ENCODE measurements at places on chromosomes 2 and 18.

DNA sequence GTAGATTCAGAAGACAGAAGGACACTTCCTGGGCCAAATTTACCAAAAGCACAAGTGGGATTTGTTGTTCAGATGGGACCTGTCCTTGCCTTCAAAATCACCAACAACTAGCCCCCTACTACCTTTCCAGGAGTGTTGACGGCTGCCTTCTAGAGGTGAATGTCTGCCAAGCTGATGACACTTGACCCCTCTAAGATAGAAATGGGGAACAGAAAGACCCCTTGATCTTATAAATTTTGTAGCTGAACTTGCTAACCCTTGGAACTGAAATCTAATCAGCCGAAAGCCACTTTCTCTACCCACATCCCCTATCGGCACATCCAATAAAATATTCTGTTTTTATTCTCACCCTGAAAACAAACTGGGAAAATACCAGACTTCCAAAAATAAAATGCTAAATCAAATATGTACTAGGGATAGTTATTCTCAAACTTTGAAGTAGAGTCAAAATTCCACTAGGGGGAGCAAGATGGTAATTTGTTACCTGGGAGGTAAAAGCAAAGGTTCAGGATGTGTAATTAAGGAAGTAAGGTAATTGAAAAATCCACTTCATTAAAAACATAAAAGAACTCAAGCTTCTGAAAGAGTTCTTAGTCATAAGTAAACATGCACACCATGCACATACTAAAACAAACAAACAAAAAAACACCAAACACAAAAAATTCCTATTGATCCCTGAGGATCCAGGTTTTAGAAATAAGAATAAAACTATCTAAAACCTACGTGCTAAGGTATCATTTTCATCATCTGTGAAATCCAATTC lies 119.2 kb downstream of the ANKRD44 start:
- DNase-seq: peak; percentile 24

DNA sequence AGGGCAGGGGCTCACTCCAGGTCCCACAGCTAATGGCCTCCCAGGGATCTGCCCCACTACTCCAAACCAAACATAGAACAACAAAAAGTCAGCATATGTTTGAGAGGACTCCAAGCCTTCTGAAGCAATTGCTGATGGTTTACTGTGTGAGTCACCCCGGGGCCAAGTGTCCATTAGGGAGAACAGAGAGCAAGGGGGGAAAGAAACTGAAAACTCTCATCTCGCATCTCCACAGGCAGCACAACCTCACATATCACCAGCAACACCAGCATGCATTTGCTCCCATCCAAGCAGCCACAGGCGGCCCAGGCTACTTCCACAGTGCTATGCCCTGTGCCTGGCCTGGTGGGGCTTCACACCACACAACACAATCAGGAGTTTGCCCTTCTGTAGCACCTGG lies 39.1 kb downstream of the CYRIA start:
- DNase-seq: peak; percentile 22

GRCh38 chr2:33134086-33134771 lies 187.5 kb downstream of the LTBP1 start:
- peak; percentile 99 for DNase-seq

GRCh38 chr2:235268535-235268934 lies 225.3 kb upstream of the AGAP1 start:
- peak; percentile 75 for DNase-seq

DNA sequence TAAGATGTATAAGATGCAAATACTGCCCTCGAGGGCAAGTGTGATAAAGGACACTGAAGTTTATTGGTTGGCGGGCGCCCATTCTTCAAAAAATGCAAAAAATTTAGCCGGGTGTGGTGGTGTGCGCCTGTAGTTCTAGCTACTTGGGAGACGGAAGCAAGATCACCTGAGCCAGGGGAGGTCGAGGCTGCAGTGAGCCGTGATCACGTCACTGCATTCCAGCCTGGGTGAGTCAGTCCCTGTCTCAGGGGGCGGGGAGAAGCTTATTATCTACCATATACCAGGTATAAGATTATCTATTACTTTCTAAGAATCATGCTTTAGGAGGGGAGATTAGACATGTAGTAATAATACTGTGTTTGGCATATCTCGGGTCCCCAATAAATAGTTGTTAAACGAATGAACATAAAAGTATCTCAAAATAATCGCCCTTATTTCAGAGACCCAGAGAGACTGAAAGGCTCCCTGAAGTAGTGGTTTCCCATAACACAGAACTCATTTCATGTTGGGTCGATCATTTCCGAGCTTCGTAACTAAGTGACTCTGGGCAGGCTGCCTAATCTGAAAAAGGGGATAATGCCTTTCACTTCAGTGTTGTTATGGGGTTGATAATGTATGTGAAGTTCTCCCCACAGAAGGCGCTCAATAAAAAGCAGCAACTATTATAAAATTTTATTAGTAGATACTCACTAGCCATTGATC lies 1.2 kb upstream of the SELENOI start:
- peak; percentile 45 for DNase-seq

- DNase-seq: no peak
These were observed 21.3 kb downstream of the APCDD1 start for GRCh38 chr18:10475654-10476291.

GRCh38 chr2:76826691-76827090 lies 695.5 kb downstream of the LRRTM4 start:
- DNase-seq: no peak

DNA sequence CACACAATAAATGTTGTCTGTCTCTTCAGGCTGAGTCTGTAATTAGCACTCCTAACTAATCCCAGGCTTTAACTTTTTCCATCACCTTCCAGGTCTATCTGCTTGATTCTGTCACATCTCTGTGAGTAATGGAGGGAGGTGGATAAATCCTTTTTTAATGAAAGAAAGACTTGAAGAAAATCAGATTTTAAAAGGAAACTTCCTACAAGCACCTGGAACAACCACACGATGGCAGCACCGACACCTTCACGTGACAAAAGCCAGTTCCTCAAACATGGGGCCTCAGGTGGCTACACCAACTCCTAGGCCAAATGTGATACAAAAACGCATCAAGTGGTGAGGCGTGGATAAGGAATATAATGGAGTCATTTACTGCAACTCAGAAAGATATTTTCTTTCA lies 41.8 kb downstream of the TGFBRAP1 start:
- DNase-seq: peak; percentile 27

- peak; percentile 65 for DNase-seq
These were observed 175.7 kb downstream of the SOCS6 start for GRCh38 chr18:70464343-70465114.

DNA sequence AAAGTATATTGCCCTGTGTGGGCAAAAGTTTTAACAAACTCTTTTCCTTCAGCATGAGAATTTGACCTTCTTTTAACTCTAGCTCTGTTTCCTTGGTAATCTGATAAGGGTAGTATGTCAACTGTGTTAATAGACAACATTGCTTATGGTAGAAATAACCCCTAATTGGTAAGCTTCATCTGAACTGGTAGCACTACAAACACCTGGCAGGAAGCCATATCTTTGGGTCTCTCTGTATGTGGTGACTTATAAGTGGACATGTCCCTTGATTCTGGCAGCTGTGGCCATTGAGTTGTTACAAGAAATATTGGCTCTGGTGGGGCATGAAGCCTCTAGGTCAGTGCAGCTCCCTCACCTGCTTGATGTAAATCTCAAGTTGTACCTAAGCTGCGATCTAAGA lies 46.9 kb downstream of the MBD5 start:
- no peak for DNase-seq
